HL-60 (cell line): ENCODE measurements at places on chromosomes 11 and 22.

- no peak for DNase-seq
Measured at GRCh38 chr11:77125191-77125590, 2.9 kb upstream of the MYO7A start.

GRCh38 chr11:353179-353873, 16.0 kb upstream of the B4GALNT4 start:
- no peak for DNase-seq

- DNase-seq, result no peak
Measured at GRCh38 chr11:134503596-134503995, 91.6 kb upstream of the B3GAT1 start.

DNA sequence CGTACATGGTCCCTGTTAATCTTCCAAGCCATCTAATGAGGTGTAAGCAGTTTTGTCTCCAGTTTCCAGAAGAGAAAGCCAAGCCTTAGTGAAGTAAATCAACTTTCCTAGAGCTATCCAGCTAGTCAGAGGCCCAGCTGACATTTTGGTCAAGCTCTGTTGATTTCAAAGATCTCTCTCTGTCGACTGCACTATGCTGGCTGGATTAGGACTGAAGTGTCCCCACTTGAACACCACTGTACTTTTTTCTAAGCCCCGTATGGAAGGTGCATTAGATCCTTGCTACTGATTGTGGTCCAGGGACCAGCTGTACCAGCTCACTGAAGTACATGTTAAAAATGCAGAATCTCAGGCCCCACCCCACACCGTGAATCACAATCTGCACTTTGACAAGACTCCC, 176.5 kb upstream of the NAV2 start:
- DNase-seq, result no peak

DNA sequence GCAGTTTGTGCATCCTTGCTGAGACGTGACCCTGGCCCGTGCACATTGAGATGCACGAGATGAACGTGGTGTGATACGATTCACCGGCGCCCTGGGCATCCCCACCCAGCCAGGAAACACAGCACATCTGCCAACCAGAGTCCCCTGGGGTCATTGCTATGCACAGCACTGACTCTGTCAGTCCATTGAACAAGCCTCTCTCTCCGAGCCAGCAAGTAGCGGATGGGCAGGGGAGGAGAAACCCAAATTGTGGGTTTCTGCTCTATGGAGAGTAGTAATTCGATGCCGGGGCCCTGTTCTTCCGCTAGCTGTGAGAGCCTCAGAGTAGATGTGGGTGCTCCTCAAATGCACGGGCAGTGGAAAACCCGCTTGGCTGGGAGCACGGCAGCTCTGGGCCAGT, 85.1 kb downstream of the ARHGAP8 start:
- DNase-seq, result no peak

- no peak for DNase-seq
Measured at GRCh38 chr22:47343611-47344010, 581.2 kb downstream of the TBC1D22A start.

DNA sequence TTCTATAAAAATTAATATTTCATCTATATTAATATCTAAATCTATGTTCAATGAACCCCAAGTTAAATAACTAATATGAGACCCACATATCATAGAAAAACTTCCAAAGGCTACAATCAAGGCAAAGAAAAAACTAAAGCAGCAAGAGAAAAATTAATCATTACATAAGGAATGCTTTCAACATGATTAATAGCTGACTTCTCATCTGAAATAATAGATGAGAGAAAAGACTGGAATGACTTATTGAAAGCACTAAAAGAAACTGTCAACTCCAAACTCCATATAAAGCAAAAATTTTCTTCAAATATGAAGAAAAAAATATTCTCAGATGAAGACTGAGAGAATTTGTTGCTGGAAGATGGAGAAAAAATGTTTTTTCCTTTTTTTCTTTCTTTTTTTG, 13.0 kb downstream of the TRIM5 start:
- DNase-seq, result no peak

DNA sequence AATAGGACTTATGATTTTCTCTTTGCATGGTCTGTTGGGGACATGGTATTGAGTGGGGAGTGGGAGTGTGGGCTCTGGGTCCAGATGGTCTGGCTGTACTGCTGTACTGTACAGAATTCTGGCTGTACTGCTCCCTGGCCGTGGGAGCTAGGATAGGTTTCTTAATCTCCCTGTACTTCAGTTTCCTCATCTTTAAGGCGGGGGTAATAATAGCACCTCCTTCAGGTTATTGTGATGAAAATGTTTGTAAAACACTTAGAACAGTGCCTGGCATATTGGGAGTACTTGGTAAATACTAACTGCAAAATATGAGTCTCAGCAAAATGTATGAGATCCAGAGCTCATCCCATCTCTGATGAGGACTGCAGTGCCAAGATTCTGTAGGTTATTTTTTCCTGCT, 198.6 kb downstream of the KIF18A start:
- no peak for DNase-seq
